Ecto neural progenitor cell (in vitro differentiated cells): ENCODE measurements at places on chromosomes 1 and 21.

DNA sequence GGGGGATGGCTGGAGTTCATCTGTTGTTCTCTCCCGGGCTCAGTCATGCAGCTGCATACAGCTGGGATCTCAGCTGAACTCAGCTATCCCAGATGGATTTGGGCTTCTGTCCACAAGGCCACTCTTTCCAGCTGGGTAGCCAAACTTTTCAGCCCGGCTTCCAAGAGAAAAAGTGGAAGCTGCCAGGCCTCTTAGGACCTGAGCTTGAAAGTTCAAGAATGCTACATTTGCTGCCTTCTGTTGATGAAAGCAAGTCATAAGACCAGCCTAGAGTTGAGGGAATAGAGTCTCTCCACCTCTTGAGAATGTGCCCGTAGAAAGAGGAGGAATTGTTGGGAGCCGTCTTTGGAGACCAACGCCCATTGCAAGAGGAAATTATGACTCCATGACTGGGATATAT is 95.3 kb downstream of the C1orf21 start:
- DNase-seq = no peak

DNA sequence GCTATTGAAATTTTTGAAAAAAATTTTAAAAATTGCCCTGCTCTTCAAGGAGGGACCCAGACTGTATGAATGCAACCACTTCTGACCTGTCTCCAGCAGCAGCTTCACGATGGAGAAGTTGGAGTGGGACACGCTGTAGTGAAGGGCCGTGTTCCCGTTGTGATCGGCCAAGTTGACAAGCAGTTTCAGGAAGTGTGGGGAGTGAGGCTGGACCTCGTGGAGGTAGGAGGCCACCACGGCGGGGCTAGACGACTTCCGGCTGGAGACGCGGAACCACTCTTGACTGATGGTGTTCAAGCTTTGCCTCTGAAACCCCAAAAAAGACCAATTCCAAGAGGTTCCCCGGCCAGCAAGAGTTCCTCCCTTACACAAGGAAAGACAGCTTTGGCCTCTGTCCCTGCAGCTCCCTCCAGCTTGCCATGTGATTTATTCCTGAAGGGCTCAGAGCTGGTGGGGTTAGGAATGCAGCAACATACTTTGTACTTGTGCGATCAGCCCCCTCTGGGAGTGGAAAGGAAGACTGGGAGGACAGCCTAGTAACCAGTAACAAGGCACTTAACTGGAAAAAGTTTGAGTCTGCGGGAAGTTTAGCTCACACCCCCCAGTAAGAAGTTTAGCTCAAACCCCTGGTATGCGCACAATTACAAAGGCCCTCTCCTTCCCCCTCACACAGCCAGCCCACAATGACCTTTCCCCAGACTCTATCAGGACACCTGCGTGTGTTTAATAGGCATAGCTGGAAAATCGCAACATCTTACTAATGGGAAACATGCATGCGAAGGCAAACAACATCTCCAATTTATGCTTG is 56.0 kb downstream of the KANK4 start:
- no peak for DNase-seq

GRCh38 chr21:36163750-36164741 is 7.4 kb downstream of the DOP1B start:
- DNase-seq = no peak

DNA sequence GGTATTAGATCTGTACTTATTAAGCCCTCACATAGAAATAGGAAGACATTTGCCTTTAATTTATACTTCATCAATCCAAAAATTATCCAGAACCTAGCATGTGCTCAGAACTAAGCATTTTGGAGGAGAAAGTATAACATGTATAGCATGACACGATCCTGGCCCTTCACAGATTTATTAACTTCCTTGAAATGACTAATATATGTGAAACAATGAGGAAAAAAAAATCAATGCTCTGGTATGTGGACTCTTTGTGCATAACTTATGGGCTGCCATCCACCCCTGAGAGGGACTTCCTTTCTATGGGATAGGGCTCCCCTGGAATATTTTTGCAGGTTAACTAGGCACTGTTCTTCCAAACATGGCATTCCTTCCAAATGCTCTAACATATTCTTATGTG is 36.6 kb downstream of the CCDC185 start:
- DNase-seq = no peak

DNA sequence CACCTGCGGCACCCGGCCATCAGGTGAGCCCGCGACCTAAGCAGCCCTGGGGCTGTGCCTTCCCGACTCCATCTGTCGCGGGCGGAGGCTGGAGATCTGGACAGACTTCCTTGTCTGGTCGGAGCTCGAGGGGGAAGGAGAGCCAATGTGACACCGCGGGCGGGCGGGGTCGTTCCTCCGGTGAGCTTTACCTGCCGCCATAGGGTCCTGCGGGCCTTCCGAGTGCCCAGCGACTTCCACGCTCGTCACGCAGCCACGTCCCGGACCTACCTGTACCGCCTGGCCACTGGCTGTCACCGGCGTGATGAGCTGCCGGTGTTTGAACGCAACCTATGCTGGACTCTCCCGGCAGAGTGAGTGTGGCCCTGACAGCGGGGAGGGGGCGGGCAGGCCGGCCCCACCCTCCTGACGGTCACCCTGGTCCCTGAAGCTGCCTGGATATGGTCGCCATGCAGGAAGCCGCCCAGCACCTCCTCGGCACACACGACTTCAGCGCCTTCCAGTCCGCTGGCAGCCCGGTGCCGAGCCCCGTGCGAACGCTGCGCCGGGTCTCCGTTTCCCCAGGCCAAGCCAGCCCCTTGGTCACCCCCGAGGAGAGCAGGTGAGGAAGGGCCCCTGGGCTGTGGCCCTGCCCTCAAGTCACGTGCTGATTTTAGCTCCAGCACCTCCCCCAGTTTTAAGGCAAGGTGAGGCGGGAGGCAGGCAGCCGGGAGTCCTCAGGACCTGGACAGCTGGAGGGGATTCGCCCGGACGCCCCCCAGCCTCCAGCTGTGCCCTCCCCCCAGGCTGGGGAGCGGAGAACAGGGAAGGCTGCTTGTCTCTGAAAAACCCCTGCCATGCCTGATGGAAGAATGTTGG is 1.1 kb downstream of the PUSL1 start:
- no peak for DNase-seq

DNA sequence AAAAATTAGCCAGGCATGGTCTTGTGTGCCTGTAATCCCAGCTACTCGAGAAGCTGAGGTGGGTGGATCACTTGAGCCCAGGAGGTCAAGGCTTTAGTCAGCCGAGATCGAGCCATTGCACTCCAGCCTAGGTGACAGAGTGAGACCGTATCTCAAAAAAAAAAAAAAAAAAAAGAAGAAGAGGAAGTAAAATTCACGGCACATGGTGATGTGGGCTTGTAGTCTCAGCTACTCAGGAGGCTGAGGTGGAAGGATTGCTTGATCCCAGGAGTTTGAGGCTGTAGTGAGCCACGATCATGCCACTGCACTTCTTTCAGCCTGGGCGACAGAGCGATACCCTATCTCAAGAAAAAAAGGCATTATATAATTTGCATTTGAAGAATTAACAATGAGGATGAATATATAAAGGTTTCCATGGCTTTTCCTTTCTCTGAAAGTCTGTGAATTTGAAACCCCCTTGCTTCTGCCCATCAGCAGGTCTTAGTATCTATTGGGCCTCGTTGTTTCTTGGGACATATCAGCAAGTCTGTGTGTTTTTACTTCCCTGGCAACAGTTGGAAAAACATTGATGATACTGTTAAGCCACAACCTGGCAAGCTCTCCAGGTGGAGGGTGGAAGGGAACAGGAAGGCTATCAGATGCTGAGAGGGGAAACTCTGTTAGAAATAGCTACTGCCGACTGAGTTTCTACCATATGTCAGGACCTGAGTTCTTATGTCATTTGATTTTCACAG is 4.6 kb upstream of the PLA2G2D start:
- DNase-seq = no peak

- DNase-seq = peak; percentile 4
Observed at GRCh38 chr21:36567216-36567885, 87.4 kb upstream of the CLDN14 start.

DNA sequence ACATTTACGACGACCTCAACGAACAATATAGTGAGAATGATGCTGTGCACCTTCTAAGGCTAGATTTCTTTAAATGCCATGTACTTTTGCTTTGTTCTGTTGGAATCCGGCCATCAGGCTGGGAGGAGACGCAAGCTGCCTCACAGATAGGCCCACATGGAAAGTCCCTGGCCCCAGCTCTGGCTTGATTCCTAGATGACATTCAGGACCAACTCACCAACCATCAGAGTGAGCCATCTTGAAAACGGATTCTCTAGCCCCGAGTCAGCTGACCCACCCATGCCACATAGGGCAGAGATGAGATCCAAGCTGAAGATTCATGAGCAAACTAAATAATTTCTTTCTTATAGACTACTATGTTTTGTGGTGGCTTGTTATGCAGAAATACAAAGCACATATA is 164.4 kb downstream of the ZNF281 start:
- DNase-seq = no peak

DNA sequence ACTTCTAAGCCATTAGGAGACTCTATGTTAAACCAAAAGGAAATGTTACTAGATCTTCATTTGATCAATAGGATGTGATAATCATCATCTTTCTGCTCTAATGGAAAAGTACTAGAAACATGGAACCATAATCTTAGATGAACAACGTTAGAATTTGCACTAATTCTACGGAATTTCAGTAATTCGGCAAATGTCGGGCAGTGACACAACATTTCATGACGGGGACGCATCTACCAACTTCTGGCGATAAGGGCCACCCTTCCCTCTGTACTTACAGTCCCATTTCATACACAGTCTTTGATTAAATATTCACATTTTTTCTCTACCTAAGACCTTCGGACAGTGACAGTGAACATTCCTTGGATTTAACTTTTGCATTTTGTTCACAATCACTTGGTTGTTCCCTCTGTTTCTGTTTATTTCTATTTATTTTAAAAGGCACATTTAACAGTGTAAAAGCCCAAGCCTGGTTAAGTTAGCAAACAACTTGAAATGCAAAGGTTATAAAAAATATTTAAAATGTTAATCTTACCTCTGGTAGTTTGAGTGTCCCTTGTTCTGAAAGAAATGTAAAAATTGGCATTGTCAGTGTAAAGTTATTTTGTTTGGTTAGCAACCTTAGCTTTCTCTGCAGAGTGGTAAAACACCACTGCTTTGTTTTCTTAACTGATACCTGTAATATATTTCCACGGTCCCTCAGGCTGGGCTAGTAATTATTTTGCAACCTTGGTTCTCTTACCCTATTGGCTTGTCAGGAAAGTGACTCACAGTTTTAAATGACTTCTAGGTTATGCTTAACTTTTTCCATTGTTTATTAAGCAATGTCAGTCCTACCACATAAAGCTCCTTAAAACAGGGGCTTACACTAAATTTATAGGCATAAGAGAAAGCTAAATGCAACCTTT is 276.9 kb downstream of the VAV3 start:
- DNase-seq = no peak

GRCh38 chr21:26003404-26003803 is 167.2 kb downstream of the APP start:
- no peak for DNase-seq

DNA sequence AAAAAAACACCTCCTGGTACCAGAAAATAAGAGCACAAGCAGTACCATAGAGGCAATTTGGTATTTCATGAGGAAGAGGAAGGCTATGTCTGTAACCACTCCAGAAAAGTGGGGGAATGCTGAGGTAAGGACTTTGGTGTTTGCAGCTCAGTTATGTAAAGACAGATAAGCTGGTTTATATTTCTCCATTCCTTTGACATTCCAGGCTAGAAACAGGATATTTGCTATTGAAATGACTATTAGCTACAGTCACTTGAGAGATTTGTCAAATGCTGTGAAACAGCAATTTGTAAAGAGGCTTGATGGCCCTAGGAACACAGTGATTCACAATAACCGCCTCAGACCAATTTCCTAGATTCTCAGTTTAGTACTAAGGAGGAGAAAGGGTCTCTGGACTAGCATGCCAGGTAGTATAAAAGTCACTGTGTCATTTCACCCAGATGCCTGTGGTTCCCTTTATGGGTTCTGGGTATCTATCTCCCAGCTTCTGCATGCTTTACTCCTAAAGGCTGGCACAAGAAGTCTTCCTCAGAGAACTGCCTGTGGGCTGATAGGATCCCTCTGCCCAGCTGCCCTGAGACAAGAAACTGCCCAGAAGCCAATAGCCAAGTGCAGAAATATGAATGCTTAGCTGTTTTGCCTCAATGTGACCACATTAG is 80.5 kb downstream of the VCAM1 start:
- DNase-seq = no peak

GRCh38 chr21:44092211-44092610 is 15.0 kb upstream of the PWP2 start:
- no peak for DNase-seq

DNA sequence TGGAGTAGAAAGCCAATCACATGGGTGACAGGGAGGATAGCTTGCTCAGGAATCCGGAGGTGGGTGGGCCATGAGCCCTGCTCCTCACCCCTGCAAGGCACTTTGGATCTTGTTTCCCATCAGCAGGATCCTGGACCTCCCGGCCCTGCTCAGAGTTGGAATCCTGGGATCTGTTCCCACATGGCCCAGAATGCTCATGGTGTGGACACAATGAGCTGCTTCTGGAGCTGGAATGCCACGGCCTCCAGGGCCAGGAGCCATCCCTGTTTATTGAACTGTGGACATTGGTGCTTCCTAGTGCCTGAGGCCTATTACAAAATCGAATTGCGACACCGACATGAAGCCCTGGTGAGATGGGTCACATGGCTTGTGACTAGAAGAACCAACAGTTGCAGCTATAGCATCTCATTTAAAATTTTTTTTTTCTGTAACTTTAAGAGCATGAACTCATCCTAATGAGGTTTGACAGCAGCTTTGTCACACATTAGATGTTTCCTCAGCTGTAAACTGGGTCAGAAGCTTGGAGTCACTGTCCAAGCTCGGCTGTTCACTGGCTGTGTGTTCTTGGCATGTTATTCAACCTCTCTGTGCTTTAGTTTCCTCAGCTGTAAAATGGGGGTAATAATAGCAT is 40.4 kb upstream of the GOLT1A start:
- DNase-seq = no peak

DNA sequence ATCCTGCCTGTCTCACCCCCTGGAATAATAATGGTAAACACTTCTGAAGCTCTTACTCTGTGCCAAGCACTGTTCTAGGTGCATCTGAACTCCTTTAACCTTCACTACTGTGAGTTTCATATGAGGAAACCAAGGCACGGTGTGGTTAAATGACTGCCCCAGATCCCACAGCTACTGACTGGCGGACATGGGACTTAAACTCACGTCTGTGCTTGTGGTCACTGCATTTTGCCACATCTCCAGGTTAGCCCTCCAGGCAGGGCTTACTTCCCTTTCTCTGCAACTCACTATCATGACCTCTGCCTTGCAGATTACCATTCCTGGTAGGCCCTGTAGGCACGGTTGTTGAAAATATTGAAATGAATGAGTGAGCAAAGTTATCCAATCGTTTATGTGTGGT is 83.4 kb downstream of the ADSS2 start:
- no peak for DNase-seq

DNA sequence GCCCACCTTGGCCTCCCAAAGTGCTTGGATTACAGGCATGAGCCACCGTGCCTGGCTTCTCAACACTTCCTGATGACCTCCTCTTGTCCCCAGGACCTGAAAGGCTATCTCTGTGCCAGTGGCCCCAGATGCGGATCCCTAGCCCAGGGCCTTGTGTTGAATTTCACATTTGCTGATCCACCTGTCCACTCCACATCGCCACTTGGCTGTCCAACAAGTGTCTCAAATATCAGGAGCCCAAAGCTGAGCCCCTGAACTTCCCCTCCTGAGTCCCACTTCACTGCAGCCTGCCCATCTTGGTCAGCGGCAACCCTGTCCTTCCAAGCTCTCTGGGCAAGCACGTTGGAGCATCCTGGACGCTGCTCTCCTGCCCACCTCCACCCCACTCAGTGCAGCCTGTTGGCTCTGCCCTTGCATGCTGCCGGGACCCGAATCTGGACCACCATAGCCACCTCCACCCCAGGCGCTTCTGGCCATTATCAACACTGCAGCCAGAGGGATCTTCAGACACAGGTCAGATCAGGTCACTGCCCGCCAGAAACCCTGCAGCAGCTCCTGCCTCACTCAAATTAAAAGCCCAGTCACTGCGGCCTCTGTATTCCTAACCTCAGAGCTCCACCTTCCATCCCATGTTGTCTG is 352.5 kb upstream of the VAMP3 start:
- DNase-seq = peak; percentile 19
